ENCODE measurements at places on chromosomes 4 and X.
A peak's percentile ranks its signal among the peaks of the same experiment; 100 is the strongest.

- no peak for DNase-seq
Observed at GRCh38 chr4:145333786-145334185, 147.9 kb upstream of the SMAD1 start.

DNA sequence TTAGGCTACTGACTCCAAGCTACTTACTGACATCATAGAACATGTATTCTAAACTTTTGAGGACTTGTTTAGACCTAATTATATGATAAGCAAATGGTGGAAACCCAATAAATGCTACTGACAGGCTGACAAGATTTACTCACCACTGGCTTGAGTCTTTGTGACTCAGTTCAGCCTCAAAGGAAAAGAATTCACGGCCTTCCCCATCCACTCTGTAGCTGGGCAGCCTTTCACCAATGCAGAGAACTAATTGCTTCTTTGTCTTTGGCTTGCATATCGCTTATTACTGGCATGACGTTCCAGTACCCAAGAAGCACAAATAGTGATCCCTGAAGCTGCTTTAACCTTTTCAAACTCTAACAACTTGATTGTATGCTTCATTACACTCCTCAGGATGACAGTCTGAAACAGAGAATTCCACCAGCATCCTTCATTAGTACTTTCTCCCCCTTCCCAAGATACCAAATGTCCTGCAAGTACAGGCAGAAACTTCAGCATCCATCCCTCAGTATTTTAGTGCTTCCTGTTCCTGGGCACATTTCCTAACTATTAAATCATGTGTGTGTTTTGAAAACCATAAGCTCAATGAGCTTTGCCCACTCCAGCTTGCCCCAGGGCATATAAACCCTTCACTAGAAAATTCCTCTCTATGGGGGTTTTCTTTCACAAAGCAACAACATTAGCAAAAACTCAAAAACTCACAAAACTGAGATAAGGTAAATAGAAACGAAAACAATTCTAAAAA is 298.1 kb upstream of the SLC7A11 start:
- DNase-seq: no peak

- DNase-seq: no peak
Observed at GRCh38 chrX:42289492-42290385, 366.4 kb upstream of the CASK start.

DNA sequence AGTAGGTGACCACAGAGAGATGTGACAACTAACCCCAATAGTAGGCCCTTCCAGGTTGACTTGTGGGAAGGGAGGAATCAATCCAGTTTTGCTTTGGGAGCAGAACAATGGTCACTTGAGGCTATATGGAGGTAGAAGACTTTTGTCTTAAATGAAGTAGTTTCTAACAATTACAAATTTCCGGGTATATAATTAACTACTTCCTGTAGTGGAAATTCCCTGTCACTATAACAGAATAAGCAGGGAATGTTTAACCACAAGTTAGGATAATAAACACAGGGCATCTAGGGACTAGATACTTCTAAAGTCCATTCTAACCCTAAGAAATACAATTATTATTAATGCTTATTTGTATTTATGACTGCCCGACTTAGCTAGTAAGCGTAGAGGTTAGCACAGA is 99.0 kb upstream of the TRPC3 start:
- DNase-seq: no peak

DNA sequence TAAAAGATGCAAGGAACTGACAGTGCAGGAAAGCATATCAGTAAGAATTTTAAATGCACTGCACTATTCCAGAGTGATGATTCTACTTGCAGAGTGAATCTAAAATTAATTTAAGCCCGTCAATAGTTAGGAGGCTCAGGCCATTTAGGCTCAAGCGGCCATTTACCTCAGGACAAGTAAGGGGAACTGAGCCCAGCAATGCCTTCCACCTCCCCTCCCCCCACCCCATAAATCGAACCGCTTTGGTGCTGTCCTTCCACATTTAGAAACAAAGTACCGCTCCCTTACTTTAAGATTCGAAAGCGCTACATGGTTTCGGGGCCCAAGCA is 665 bp downstream of the RBM41 start:
- peak; percentile 5 for DNase-seq

GRCh38 chr4:109032671-109033070 is 269.8 kb downstream of the COL25A1 start:
- DNase-seq: no peak

GRCh38 chr4:41146196-41146595 is 68.1 kb downstream of the APBB2 start:
- no peak for DNase-seq

GRCh38 chrX:22021751-22022324 is 10.3 kb upstream of the PHEX start:
- no peak for DNase-seq

DNA sequence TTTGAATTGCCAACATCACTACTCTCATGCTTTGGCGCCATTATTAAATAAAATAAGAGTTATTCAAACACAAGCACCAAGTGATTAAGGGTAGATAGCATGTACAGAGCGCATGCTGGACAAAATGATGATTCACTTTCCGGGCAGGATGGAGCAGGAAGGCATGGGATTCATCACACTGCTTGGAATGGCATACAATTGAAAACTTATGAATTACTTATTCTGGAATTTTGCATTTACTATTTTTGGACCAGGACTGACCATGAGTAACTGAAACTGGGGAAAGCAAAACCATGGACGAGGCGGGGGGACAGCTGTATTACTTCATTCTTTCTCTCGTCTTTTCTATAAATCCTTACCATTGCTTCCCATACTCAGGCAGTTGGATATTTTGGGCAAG is 28.5 kb upstream of the FGF5 start:
- DNase-seq: peak; percentile 62

DNA sequence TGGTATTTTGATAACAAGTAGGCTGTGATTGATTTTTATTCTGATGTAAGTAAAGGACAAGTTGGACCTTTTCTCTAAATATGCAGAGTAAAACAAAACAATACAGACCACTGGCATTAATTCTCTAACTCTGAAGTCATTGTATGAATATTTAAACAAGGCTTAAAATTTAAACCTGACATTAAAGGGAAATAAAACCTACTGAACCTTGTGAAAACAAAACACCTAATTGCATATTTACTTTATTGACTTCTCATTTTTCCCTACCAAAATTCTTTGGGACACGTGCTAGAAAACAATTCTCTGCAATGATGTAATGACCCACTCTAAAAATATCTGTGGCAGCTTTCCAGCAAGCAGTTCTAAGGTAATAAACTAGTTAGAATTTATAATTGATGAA is 369.7 kb upstream of the TRAM1L1 start:
- DNase-seq: no peak

Data from choroid plexus epithelial cell (primary cell).